ENCODE measurements at places on chromosomes 13 and 19. TPM values are rescaled to one million over a fixed set of nuclear protein-coding genes. Genes with fewer than 3 reads are reported as not detected.

GRCh38 chr13:46134961-46135522 lies 30.2 kb upstream of the CPB2 start:
- DNase-seq, result no peak

GRCh38 chr19:44636439-44637389 lies 7.0 kb upstream of the PVR start:
- DNase-seq, result no peak

DNA sequence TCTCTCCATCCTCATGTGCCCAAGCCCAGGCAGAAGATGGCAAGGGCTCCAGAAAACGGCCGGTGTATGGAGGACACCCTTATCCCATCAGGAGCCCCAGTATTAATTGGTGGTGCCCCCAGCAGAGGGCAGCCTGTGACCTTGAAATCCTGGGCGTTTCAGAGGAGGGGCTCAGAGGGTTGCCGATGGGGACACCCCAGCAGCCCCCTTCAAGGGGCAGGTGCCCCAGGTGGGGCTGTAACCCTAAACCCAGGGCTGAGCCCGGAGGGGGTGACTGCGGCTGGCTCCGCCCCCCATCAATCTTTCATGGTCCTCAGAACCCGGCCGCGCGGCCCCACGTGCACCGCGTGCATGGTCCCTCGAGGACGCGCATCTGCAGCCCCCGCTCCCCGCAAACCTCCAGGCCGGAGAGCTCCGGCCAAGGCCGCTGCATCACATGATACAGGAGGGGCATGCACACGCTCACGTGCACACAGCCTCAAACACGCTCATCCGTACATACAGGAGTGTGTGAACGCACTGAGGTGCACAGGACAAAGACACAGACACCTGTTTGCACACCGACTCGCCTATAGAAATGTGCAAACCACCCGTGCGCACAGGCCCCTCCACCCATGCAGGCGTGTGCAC lies 949 bp downstream of the RAB3A start:
- DNase-seq, result peak; percentile 46

DNA sequence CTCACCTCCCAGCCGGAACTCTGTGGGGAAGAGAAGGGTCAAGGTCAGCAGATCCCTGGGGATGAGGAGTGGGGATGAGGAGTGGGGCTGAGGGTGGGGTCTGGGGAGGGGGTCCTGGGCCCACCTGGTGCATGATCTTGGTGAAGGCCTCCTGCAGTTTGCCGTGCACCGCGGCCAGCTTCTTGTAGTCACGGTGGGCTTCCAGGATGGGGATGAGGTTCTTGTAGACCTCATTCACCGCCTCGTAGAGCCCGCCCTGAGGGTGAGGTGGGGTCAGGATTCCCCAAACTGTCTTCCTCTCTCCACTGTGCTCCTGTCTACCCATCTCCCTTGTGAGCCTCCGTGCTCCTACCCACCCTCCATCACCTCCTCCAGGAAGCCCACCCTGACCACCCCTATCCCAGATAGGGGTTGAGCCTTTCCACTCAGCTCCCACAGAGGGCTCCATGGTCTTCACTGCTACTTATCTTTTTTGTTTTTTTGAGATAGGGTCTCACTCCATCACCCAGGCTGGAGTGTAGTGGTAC lies 6.8 kb upstream of the KANK2 start:
- DNase-seq, result no peak

Gene ZNF486
- total RNA-seq, result 3.0 TPM

- DNase-seq, result no peak
These were observed 613.8 kb downstream of the EFNB2 start for GRCh38 chr13:105921711-105922110.

DNA sequence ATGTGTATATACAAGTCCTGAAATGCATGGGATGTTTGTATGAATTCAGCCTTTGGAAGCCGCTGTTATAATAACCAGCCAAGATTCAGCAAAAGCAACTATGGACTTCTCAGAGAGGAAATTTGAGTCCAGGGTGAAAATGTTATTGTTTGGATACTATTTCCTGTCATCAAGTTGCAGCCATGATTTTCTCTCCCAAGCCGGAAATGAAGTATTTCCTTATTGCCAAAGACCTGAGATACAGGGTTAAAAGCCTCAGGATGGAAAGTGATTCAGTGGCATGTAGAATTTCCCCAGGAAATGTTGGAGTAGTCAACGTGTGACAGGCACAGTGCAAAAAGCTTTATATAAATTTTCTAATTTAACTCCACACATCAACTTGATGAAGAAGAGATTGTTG lies 133.9 kb downstream of the IRS2 start:
- DNase-seq, result no peak

- DNase-seq, result no peak
These were observed 135.2 kb downstream of the USP12 start for GRCh38 chr13:27036236-27036981.

GRCh38 chr13:96993634-96994016 lies 651 bp downstream of the OXGR1 start:
- DNase-seq, result no peak

GRCh38 chr13:112968380-112968909 lies 569 bp upstream of the MCF2L start:
- peak; percentile 62 for DNase-seq

GRCh38 chr19:19115954-19116353 lies 22.3 kb downstream of the TMEM161A start:
- no peak for DNase-seq

GRCh38 chr13:43773602-43774001 lies 13.2 kb downstream of the ENOX1 start:
- no peak for DNase-seq

GRCh38 chr13:21232599-21232998 lies 56.1 kb downstream of the MRPL57 start:
- no peak for DNase-seq

Gene LGALS14
- total RNA-seq, result not detected

DNA sequence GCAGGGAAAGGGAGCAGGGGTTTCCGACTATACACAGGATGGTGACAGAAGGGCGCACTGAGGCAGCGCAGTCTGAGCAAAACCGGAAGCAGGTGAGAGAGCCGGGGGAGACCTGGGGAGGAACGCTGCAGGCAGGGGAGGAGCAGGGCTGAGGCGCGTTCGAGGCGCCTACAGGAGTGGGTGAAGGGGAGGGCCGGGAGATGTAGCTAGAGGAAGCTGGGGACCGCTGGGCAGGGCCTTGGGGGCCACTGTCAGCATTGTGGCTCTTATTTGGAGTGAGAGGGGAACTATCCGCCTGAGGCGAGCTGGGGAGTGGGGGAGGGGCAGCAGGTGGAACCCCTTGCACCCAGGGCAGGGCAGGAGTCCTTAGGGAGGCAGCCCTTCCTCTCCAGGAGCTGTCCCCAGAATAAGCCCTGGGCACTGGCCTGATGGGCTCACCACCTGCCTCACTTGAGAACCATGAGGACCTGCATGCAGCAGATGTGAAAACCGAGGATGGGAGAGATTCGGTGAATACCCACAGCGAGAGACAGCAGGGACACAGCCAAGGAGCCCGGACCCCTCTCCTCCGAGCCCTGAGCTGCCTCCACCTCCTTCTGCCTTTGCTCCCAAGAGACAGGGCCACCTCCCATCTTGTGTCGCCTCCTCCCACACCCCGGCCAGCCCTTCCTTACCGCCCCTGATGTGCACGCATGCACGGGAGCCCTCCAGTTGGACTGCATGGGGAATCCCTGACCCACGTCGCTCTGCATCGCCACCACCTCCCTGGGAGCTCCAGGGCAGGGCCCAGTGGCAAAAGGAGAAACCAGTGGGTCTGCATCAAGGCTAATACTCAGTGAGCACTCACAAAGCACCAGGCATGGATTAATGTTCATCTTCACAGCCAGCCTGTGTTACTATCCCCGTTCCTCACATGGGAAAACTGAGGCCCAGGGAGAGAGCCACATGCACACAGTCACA lies 10.3 kb downstream of the AKT2 start:
- DNase-seq, result no peak

GRCh38 chr19:18966307-18966706 lies 25.3 kb upstream of the HOMER3 start:
- no peak for DNase-seq

DNA sequence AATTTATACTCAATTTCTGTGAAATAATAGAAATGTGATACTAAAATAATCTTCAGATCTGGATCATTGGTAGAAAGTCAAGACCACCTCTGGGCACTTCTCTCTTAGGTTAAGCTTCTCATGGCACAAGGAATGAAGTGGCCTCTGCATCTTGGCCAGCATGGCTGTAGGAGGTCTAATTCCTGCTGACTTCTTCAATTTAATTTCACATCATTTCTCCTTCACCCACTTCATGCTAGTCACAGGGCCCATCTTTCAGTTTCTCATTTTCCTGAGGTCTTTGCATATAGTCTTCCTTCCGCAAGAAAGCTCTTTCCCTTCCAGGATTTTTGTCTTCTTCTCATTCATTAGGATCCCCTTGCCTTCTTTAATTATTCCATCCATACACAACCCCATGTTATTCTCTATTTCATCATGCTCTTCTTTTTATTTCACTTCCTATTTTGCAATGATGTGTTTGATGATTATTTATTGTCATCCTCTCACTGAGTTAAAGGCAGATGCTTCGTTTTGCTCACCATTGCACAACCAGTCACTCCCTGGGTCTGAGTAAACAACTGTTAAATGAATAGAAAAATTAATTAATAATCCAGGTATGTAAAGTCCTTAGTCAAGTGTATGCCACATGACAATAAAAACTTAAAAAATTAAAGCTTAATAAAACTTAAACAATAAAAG lies 397.4 kb downstream of the SPRY2 start:
- no peak for DNase-seq

Gene TMEM255B
- total RNA-seq, result 14.1 TPM

DNA sequence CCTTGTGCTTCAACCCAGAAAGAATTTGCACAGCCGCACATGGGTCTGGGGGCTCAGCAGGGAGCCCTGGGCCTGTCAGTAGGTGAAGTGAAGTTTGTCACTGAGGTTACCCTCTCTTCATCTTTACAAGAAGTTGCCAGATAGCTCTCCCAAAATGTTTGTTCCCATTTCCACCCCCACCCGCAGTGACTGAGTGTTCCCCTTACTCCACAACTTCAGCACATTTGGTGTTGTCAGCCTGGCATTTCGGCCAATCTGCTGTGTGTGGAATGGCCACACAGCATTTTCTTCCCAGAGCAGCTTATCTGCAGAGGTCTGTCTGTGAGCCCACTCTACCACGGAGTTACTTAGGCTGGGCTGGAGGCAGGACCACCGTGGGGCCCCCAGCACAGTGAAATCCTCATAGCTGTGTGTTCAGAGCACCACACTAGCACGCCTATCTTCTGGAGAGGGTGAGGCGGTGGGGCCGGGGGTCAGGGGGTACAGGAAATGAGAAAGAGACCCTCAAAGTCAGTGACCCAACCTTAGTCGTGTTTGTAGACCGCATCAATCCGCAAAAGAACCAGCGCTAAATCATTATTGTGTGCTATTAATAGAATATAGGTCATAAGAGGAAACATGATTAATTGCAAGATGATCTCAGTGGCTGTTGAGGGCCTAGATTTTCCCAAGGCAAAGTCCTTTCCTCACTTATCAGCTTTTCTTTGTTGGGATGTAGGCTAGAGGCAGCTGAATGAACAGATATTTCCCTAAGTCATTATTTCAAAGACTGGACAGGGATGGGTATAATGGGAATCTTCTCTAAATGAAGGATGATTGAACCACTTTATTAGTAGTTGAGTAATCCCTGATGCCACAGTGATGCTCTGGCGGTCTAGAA lies 116.0 kb downstream of the SIPA1L3 start:
- no peak for DNase-seq

Gene SHD
- total RNA-seq, result 21.4 TPM

Gene CDKN2D
- 6.6 TPM for total RNA-seq

Gene OR7D2
- total RNA-seq, result 0.21 TPM

GRCh38 chr13:77595166-77595810 lies 59.8 kb downstream of the SCEL start:
- DNase-seq, result no peak

Gene ZNF610
- total RNA-seq, result 1.3 TPM

- DNase-seq, result no peak
These were observed 41.0 kb upstream of the SIAH3 start for GRCh38 chr13:45892513-45892912.

Gene PRODH2
- total RNA-seq, result not detected

DNA sequence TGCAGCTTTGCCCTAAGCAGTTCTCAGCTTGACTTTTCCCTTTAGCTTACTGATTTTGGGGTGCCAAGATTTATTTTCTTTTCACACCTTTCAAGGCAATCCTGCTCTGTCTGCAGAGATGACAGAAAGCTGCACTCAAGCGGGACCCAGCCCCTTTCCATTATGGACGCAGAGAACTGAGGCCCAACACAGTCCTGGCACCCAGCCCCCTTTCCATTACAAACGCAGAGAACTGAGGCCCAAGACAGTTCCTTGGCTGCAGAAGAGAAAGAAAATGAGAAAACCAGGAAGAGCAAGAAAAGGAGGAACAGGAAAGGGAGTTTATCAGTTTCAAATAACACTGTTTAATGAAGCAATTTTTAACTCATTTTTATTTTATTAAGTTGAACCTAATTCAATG lies 36.8 kb upstream of the ATP11A start:
- DNase-seq, result peak; percentile 48

- DNase-seq, result no peak
These were observed 296.5 kb downstream of the MZT1 start for GRCh38 chr13:72430923-72431322.

Gene PCDH8
- not detected for total RNA-seq

Gene ZNF582
- total RNA-seq, result 4.0 TPM

DNA sequence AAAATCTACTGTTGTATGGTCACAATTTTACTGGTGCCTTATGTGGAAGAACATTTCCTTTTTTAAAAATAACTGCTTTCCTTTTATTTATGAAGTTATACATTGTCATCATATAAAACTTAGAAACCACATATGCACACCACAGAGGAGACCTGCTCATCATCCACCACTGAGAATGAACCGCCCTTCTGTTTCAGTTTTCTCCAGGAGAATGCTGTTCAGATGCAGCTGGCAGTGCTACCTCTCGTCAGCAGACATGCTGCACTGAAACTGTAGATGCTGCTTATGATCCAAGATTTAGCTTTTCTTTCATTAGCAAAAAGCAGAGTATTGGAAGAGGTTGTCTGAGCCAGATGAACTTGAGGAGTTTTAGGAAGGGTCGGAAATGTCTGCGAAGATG lies 10.1 kb downstream of the SLC25A15 start:
- no peak for DNase-seq

- no peak for DNase-seq
These were observed 2.0 kb downstream of the ZFP36 start for GRCh38 chr19:39408392-39409207.

Gene TMEM86B
- total RNA-seq, result 1.4 TPM

GRCh38 chr19:1254081-1254527 lies 5.7 kb downstream of the MIDN start:
- no peak for DNase-seq

Gene CEACAM3
- total RNA-seq, result 0.29 TPM

DNA sequence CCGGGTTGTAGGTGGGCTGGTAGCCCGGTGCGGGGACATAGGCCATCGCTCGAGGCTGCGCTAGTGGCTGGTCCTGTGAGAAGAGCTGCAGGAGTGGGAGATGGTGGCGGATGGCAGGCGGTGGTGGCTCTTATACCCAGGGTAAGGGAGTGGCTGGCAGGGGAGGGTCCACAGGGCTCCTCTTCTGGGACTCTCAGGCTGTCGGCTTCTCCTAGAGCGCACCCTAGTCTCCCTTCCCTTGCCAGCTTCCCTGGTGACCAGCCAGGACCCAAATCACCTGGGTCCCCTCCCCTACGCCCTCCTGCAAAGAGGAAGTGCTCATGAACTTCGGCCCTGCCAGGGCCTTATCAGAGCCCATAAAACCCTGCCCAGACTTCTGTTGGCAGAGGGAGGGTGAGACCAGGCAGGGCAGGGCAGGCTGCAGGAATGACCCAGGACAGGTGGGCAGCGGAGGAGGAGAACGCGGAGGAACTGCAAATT lies at the start of gene LGALS4:
TSS of gene LGALS4 (minus strand) at position 105 of the 480 bp plus-strand sequence. CDS start at position 46, 59 bp downstream.
- no peak for DNase-seq

- no peak for DNase-seq
These were observed 15.8 kb downstream of the GPR180 start for GRCh38 chr13:94617389-94618000.

GRCh38 chr19:3054972-3055740 lies 7.1 kb downstream of the TLE5 start:
- DNase-seq, result no peak

Measured in left cardiac atrium (tissue), 4 donors.